ENCODE measurements at places on chromosomes 2 and 18.
A peak's percentile ranks its signal among the peaks of the same experiment; 100 is the strongest.

DNA sequence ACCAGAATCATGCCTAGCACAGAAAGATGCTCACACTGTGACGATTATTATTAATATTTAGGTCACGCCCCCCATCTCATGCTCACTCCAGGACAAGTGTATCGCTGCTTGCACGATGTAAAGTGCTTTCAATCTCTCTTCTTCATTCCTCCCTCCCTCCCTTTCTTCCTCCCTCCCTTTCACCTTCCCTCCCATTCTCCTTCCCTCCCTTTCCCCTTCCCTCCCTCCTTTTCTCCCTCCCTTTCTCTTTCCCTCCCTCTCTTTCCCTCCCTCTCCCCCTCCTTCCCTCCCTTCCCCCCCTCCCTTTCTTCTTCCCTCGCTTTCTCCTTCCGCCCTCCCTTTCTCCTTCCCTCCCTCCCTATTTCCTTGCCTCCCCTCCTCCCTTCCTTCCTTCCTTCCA, 19.6 kb downstream of the TGOLN2 start:
- DNase-seq, result no peak

DNA sequence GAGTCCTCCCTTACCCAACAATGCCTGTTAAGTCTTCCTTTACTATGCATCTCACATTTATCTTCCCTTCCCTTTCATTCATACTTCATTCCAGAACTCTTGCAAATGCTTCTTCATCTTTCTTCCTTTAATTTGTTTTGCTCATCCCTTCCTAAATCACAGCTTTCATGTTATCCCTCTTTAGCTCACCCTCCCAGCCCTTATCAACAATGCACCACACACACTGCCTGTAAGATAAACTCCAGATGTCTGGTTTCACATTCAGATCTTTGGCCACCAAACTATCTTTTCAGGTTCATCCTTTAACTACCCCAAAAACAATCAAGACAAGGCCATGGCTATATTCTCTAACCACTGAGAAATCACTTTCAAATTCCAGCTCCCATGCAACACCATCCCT, 3.4 kb downstream of the CCDC93 start:
- DNase-seq, result no peak

DNA sequence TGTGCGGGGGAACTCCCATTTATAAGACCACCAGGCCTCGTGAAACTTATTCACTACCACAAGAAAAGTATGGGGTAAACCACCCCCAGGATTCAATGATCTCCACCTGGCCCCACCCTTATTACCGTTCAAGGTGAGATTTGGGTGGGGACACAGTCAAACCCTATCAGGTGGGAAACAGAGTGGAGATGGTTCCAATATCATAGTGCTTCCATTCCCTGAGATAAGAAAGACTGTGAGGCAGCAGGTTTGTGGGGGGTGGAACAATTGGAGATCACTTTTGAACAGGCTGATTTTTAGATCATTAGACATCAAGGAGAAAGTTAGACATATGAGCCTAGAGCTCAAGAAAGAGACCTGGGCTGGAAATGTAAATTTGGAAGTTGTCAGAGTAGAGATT, 39.3 kb downstream of the GKN2 start:
- no peak for DNase-seq

DNA sequence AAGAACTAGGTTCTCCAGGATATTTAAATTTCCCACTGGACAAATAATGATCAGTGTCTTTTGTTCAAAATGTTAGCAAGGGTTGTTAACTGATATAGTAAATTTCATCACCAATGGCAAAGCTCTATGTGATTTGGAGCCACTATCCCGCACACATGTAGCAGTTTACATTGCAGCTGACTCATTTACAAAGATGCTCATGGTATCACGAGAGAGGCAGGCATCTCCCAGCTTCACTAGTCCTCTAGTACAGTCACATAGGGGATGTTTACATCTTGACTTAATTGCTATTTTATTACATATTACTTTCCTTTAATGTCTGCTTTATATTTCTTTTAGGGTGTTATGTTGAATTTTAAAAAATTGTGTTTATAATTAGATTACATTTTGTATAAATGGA, 30.7 kb downstream of the KCNE4 start:
- no peak for DNase-seq

GRCh38 chr18:69230204-69230603, 170.5 kb upstream of the DOK6 start:
- no peak for DNase-seq

GRCh38 chr2:36960005-36960675, 6.2 kb downstream of the STRN start:
- DNase-seq, result no peak

GRCh38 chr18:58005011-58005410, 39.0 kb upstream of the NEDD4L start:
- DNase-seq, result no peak

- DNase-seq, result no peak
Measured at GRCh38 chr2:96971926-96972444, 14.4 kb downstream of the FAM178B start.

- DNase-seq, result peak; percentile 92
Measured at GRCh38 chr2:113282747-113283533, 4.2 kb upstream of the PAX8 start.

GRCh38 chr2:71208756-71209155, 18.1 kb downstream of the PAIP2B start:
- no peak for DNase-seq

- no peak for DNase-seq
Measured at GRCh38 chr2:120551522-120551921, 184.1 kb upstream of the GLI2 start.

DNA sequence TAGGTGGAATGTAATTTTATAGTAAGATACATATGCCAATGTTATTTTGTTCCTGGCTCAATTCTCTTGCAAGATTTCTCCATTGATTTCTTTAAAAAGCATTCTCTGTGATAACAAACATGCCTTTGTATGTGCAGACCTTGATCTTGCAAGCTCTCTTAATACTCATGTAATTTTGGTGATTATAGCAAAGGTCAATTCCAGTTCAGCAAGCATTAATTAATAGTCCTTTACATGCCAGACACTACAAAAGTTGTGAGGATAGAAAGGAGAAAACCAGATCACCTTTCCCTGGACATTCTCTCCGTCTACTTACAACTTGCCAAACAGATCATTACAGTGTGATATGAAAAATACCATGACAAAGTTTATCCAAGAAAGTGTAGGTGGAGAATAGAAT, 173.7 kb upstream of the DOK6 start:
- no peak for DNase-seq

- DNase-seq, result no peak
Measured at GRCh38 chr2:112095681-112096080, 40.6 kb downstream of the TMEM87B start.

DNA sequence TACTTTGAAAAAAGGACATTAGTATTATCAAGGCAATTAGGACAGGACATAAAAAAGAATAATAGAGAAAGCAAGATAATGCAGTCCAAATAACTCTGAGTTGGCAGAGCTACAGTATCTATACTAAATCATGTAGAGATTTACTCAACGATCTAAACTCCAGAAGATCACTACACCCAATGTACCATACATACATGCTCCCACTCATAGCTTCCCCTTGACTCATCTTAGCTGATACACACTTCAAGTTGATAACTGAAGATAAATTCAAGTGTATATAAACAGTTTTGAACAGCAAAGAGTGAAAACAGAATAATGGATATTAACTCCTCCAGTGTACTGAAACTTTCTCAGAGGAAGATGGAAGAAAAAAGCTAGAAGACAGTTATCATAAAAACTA, 78.5 kb downstream of the SESTD1 start:
- DNase-seq, result no peak

- DNase-seq, result no peak
Measured at GRCh38 chr2:111208639-111209038, 87.9 kb downstream of the BCL2L11 start.

DNA sequence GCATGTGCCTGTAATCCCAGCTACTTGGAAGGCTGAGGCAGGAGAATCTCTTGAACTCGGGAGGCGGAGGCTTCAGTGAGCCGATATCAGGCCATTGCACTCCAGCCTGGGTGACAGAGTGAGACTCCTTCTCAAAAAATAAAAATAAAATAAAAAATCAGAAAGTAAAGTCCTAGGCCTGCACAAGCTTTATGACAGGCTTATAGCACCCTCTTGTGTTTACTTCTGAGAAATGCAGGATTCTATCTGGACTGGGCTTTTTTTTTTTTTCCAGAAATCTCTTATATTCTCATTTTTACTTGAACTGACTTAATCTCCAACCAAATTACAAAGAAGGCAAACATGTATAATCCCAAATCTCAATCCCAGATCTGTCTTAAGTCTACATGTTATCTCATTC, 26.1 kb upstream of the REG3G start:
- no peak for DNase-seq

- peak; percentile 71 for DNase-seq
Measured at GRCh38 chr2:203453858-203454451, 81.1 kb downstream of the RAPH1 start.

DNA sequence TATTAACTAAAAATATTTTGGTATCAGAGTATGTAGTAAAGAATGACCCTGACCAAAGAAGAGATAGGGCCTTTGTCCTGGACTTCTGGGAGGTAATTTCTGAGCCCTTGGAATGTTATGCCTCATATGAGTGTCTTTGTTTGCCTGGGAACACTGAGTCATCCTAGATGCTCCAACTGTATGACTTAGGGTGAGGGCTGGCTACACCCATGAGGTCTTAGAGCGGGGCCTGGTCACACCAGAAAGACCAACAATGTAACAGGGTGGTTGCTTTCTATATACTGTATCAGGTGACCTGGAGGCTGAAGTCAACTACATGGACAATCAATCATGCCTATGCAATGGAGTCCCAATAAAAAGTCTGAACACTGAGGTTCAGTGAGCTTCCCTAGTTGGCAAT, 253.1 kb downstream of the MBD2 start:
- DNase-seq, result no peak

- DNase-seq, result no peak
Measured at GRCh38 chr2:165147186-165148045, 56.4 kb downstream of the SCN3A start.

DNA sequence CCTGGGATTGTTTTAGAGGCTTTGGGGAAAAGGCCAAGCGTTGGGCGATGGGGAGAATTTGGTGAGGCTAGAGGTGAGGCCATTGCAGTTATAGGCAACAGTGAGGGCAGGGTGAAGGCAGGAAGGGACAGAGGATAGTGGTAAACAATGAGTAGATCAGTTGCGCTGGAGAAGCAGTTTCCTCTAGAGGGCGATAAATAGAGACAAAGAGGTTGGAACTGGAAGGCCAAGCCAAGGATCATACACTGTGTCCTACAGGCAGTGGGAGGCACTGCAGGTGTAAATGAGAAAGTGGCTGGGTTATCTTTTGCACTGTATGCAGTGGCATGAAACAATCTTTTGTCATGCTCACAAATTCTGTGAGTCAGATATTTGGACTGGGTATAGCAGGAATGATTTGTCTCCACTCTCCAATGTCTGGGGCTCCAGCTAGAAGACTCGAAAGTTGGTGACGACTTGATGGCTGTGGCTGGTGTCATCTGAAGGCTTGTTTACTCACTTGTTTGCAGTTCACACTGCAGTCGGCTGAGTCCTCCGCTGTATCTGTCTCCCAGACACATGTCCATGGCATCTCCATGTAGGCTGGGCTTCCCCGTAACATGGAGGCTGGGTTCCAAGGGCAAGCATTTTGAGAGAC, 82.1 kb downstream of the TNP1 start:
- no peak for DNase-seq

DNA sequence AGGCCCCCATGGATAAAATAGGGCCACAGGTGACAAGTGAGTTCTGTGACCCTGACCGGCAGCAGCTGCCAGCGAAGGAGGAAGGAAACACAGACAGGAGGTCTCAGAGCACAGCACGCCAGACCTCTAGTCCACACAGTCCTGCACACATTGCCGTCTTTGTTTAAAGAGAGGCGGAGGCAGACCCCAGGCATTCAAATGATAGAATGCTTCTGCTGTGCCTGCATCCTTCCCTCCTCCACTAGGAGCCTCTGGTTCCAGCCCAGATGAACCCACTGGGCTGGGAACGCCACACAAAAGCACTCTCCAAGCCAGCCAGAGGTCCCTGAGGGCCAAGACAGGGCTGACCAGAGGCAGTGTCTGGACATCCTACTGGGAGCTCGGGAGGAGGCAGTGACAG, 118.7 kb downstream of the KLHL29 start:
- DNase-seq, result no peak

DNA sequence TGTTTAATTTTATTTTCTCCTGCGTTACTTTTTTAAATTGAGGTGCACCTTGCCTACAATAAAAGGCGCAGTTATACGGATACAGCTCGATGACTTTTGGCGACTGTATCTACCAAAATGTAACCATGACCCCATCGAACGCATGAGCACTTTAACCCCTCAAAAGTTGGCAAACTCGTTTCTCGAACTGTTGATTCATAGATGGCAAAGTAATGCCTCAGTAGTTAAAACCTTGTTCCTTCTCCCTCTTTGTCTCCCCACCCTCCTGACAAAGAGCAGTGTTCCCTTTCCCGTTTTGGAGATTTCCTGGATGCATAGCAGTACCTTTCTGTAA, 577 bp downstream of the MOGAT1 start:
- peak; percentile 44 for DNase-seq

- no peak for DNase-seq
Measured at GRCh38 chr18:10089881-10090280, 176.1 kb downstream of the VAPA start.

- DNase-seq, result peak; percentile 80
Measured at GRCh38 chr2:29014811-29015421, 33.8 kb downstream of the TOGARAM2 start.

DNA sequence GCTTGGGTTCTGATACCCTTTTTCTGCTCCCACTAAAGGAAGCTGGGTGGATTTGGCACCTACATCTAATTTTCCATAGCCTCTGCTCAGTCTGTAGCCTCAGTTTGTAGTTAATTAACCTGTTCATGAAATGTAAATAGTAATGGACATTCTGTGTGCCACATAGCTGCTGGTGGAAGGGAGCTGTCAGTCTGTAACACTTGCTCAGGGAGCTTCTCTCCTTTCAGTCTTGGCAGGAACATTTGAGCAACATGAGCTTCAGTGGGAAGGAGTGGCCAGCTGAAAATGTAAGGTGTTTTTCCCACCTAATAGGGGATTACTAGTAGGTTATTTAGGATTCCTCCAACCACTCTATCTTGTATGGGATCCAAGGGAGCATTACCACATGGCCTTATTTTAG, 203.4 kb downstream of the ASXL3 start:
- no peak for DNase-seq

DNA sequence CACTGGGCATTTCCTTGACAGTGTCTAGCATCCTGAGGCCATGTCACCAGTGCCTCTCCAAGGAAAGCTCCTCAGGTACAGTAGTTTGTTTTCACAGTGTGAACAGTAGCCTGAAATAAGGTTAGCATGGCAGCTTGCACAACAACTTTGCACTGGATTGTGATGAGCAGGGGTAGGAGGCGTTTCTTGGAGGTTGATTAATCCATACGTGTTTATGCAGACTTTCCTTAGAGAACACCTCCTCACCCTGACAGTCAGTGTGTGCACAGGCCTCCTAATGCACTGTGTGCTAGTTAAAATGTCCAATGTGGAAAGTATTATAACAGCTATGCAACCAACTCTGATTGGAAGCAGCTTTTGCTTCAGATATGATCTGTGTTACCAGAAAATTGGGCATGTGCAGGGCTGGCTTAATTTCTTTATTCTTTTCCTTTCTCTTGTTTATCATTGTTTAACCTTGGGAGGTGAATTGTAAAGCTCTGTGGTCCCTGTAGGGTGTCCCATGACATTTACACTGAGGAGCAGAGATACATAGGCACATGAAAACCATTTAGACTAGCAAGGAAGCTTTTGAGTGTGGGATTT, 77.2 kb upstream of the LDAH start:
- no peak for DNase-seq
